DMS153 (cell line): ENCODE measurements at places on chromosomes 5 and 9.

GRCh38 chr9:93132946-93133680 is 938 bp downstream of the NINJ1 start:
- DNase-seq = no peak

DNA sequence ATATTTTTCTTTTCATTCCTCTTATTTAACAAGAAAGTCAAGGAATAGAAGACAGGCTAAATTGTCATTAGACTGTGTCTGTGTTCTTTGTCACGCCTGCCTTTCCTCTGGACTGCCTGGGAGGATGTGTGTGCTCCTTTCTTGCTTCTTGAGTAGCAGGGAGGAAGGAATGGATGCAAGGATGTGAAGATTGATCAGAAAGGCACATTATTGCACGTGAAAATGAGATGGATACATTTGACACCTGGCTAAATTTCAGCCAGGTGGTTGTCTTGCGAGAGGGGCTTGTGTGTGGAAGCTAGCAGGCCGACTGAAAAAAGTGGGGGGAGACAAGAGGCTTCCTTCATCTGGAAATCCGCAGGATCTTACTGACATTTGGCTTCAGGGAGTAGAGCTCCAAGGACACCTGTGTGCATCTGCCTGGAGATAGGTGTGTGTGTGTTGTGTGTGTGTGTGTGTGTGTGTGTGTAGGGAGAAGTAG is 200.1 kb downstream of the MEF2C start:
- no peak for DNase-seq

DNA sequence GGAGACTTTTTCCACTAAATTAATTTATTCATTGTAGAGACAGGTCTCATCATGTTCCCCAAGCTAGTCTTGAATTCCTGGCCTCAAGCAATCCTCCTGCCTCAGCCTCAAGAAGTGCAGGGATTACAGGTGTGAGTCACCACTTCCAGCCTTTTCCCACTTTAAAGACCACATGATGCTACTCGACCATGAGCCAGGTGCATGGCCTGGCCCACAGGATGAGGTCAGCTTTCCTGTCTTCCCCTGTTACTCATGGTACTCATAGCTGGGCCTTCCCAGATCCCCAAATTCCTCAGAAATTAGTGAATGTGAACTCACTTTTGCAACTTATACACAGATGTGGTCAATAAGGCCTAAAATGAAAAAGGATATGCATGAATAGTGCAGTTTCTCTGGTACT is 395.9 kb downstream of the SEMA5A start:
- peak; percentile 41 for DNase-seq

- no peak for DNase-seq
Measured at GRCh38 chr5:74550927-74551326, 89.6 kb downstream of the ENC1 start.

DNA sequence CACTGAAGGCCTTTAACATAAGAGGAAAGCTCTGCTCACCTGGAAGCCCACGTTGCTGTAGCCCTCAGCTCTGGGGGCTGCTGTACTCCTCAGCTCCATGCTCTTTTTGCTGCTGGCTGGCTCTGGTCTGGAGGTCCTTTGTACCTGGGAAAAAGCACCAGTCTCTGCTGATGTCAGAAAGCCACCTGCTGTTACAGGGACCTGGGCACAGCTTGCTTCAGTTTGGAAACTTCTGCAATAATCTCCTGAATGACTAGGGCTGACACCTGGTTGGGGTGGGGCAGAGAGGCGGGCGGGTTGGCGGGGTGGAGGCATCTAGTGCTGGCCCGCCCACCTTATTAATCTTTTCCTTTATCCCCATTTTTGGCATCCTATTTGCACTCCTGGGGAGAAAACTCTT is at the start of gene SLC28A3:
TSS of gene SLC28A3 (minus strand) at position 224 of the 400 bp plus-strand sequence. CDS start at position 99, 125 bp downstream.
- no peak for DNase-seq

GRCh38 chr9:28976684-28977083 is 1403.4 kb upstream of the C9orf72 start:
- DNase-seq = no peak

DNA sequence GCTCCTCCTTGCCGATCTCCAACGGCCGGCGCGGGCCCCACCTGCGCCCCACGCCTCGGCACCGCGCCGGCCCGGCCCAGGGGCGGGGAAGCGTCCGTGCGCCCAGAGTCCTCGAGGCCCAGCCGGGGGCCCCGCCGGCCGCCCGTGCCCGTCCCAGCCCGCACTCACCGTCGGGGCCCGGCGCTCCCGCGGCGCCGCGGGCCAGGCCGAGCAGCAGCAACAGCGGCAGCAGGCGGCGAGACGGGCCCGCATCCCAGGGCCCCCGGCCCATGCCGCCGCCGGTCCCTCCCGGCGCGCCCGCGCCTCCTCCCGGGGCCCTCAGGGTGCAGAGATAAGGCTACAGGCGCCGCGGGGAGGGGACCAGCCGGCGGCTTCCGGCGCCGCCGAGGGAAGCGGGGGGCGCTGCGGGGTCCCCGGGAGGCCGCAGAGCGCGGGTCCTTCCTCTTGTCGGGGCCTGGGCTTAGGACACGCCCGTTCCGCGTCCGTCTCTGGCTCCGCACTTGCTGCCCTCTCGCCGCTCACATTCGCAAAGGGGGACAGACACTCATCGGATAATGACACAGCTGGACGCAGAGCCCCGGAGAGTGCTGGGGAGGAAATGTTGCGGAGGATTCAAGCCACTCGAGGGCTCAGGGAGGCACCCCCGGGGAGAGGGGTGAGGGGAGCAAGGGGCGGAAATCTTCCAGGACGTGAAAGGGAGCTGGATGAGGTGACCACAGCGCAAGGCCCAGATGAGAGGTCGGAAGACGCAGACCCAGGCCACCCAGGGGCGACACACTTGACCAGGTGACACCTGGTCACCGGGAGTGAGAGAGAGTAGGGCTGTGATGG is at the start of gene SUSD1:
TSS of gene SUSD1 (minus strand) at position 333 of the 831 bp plus-strand sequence. CDS start at position 271, 62 bp downstream.
- no peak for DNase-seq

DNA sequence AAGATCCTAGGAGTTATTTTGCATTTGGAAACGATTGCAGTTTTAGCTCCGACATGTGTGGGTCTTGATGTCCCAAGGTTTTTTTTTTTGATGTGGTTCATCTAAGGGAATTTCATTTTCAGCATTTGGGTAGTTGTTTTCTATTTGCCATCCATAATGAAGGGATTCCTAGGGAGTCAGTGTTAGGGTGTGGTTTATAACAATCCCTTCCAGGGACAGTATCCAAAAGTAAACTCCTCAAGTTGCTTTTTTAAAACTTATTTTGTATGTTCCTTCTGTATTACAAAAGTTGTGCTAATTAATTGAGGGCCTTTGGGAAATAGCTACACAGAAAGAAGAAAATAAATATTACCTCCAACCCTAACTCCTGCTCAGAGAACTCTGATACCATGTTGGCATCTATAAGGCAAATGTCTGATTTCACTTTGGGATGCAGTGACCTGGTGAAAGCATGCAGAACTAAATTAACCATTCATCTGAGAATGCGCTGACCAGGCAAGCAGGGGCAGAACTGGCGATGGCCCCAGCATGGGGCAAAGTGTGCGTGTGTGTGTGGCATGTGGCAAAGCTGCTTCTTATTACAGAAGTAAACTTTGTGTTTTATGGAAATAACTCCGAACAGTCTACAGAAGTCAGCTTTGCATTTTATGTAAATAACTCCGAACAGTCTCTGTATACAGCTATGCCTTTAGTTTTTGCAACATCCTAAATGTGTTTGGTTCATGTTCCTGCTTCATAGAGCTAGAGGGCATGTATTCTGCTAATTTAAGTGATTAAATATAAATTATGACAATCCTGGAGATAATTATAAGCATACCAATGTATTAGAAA is 237.2 kb downstream of the TRPM3 start:
- DNase-seq = no peak

DNA sequence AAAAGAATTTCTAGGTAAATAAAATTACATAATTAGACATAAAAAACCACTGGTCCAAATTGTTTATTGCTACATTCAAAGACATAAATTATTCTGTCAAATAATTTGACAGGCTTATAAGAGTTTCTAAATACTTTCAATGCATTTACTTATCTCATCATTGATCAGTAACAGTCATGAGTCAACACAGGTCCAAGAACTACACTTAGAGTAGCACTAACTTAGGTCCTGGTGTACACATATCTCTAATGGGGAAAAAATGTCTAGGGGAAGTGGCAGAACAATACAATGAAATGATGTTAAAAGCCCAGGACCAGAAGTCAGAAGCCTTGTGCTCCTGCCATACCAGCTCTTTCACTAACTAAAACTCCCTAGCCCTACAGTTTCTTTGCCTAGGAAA is 96.5 kb upstream of the SLCO6A1 start:
- no peak for DNase-seq

DNA sequence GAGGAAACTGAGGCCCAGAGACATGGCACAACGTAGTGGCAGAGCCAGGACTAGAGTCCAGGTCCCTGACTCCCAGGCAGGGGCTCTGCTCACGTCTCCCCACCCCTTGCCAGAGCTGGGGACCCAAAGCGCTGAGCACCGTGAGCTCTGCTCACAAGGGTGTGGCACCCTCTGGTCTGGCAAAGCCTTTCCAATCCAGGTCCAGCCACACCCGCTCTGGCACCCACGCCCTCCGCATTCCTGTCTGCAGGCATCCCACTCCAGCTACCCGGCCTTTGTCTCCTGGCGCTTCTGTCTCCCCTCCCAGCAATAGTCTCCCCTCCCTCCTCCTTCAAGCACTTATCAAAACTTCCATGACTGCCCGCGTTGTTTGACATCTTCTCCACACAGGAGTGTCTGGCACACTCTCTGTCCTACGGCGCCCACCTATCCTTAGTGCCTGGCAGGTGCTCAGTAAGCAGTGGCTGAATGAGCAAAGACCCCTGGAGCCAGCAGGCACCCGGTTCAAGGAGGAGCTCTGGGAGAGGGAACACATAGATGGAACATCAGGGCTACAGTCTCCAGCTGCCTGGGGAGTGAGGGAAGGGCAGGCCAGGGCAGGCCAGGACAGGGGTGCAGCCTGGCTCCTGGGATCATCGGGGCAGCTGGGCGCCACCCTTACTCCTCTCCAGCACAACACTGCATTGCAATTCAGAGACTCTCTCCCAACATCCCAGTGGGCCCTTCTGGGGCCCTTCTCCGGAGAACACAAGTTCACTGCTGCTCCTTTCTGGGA is 12.0 kb downstream of the HIGD2A start:
- no peak for DNase-seq

DNA sequence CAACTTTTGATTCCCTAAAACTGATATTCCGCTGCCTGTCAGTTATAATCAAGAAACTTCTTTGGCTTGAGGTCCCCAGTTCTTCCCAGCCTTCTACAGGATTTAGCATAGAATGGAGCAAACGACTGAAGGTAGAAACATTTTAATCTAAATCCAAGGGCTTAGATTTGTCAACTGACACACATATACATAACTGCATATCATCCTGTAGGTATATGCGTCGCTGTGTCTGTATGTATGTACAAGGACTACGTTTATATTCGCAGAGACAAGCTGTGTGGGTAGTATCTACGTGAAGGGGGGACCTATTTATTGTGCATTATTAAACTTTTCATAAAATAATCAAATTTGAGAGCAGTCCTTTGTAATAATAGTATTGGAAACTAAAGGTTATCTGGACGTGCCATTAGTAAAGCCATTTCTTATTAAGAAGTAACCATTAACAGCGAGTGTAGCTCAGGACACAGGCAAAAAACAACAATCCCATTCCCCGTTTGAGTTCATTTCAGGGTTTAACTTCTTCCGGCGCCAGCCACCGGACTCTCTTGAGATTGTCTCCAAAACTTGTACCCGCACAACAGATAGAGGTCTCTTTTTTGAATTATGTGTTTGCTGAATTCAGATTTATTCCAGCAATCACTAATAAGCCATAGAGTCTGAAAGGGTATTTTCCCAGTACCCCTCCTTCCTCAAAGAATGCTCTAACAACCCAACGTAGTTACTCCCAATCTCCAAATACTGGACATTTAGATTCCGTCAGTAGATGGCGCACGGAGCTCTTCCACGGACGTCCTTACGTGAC is 2.1 kb upstream of the MLLT3 start:
- peak; percentile 54 for DNase-seq

GRCh38 chr9:99666571-99666970 is 155.1 kb upstream of the NR4A3 start:
- DNase-seq = no peak

DNA sequence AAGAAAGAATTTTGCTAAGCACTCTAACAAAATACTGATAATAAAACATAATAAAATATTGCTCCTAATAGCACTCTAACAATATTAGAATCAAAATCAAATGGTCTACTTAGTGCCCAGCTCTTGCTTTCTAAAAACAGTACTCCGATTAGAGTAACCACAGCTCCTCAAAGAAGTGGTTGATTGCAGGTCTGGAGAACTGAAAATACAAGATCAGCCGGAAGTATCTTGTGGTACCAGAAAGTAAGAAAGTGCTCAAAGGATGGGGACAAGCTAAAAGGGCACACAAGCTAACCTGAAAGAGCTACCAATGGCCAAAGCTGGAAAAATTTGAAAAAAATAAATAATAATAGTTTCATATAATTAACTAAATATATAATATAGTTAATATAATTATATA is 119.2 kb downstream of the CWC27 start:
- no peak for DNase-seq

GRCh38 chr5:179278119-179278518 is 67.1 kb downstream of the ADAMTS2 start:
- DNase-seq = no peak

GRCh38 chr5:68465133-68465532 is 249.6 kb downstream of the PIK3R1 start:
- no peak for DNase-seq

GRCh38 chr9:26262421-26263107 is 584.3 kb upstream of the TUSC1 start:
- DNase-seq = no peak

- DNase-seq = no peak
Measured at GRCh38 chr9:116064970-116065369, 88.6 kb upstream of the PAPPA start.

- DNase-seq = no peak
Measured at GRCh38 chr5:92369587-92369986, 986.5 kb upstream of the ARRDC3 start.

DNA sequence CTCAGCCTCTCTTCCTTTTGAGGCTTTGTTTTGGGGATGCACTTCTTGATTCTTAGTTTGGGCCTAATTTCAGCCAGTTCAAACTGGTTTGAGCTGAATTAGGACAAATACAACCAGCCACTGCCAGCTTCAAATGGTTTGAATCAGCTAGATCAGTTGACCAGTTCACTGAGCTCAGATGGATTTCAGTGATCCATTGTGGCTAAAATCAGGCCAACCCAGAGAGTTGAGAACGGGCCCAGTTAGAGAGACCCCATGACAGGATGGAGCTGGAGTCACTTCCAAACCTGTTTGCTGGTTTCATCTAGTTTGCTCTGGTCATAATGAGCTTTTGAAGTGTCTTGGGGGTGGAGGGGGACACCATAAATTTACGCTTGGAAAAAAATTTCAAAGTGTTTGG is 48.0 kb upstream of the NEK6 start:
- DNase-seq = no peak

DNA sequence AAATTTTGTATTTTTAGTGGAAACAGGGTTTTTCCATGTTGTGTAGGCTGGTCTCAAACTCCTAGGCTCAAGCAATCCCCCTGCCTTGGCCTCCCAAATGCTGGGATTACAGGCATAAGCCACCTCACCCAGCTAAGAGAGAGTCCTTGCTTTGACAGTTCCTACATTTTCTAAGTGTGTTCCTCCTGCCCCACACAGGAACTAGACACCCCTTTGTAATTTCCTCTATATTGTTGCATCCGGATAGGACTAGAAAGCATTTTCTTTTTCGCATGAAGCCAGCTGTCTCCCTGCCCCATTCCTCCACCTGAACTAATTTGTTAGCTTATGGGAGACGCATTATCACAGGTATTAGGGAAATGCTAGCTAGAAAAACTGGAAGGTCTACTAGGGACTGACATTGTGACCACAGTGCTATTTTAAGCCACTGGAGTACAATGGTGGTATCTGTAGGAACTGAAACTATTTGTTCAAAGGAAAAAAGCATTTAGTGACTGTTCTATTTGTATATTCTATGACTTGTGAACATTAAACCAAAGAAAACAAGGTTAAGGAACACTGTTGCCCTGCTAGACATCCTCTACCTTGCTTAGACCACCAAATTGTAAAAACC is 214.1 kb downstream of the SMARCA2 start:
- no peak for DNase-seq
